CD14-positive monocyte (primary cell): ENCODE measurements at places on chromosomes 7 and 10. TPM values are rescaled to one million over a fixed set of nuclear protein-coding genes. Genes with fewer than 3 reads are reported as not detected.

- peak; percentile 14 for DNase-seq
- no peaks in the 10 kb centered on the region for H3K27me3 ChIP-seq
- H3K27ac ChIP-seq: no peak overlapping the region
- peak overlapping the region; percentile 66 for H3K4me3 ChIP-seq
These were observed 1.7 kb downstream of the CREB3L2 start for GRCh38 chr7:138000081-138000701.

OR2A1 gene
- not detected in 2 replicates for polyA plus RNA-seq

DNA sequence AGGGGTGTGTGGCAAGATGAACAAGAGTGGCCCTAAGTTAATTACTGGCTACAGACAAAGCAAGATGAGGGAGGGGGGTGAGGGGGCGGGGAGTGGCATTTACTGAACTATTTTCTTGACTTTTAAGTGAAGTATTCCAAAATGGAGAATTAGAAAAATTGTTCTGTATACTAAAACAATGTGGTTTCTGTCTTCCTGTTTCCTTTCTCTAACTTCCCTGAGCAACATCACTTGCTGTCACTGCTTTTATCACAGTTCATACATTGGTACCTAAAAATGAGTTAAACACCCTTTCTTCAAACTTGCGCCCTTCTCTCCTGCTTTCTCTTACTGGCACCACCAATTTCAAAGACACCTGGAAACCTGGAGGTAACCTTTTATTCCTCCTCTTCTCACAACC lies 21.6 kb downstream of the PDZD8 start:
- no peaks in the 10 kb centered on the region for H3K36me3 ChIP-seq
- no peak overlapping the region for H3K4me3 ChIP-seq
- peaks cover 66% of the 10 kb centered on the region for H3K4me1 ChIP-seq
- H3K27ac ChIP-seq: no peak overlapping the region
- DNase-seq: no peak

DNA sequence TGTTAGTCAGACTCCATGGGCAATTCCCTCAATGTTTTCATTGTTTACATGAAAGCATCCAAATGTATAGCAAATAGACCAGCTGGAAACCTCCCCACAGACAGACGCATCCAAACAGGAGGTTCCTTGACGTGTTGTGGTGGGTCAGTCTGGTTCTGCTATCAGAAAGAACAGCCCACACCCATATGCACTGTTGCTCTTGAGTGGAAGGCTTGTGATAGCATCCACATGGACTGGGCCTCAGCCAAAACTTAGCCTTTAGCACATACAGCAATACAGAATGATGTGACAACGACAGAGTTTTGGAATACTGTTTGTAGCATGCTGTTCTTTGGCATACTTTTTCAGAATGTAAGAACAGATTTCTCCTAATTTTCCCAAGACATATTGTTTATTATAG lies 299.2 kb upstream of the ETV1 start:
- H3K27me3 ChIP-seq: no peaks in the 10 kb centered on the region
- H3K4me1 ChIP-seq: no peaks in the 10 kb centered on the region
- no peak for DNase-seq
- H3K36me3 ChIP-seq: no peaks in the 10 kb centered on the region
- H3K4me3 ChIP-seq: no peak overlapping the region

- H3K27me3 ChIP-seq: no peaks in the 10 kb centered on the region
- H3K4me3 ChIP-seq: no peak overlapping the region
- no peak overlapping the region for H3K27ac ChIP-seq
- H3K36me3 ChIP-seq: no peaks in the 10 kb centered on the region
- peaks cover 24% of the 10 kb centered on the region for H3K4me1 ChIP-seq
These were observed 61.8 kb downstream of the OAT start for GRCh38 chr10:124356701-124357560.

DNA sequence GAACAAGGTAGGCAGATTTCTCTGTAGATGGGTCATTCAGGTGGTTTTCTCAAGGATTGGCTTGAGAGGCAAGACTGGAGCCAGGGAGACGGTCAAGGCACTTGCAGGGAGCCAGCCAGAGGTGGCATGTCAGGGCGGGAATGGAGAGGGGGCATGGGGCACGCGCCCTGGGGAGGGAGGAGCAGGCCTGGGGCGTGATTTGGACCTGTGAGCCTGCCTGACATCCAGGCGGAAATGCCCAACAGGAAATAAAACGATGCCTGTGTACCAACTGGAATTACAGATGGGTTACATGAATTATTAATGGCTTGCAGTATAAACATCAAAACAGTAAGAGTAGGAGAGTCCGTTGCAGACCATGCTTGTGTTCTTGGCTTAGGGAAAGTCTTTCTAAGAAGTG lies 8.6 kb upstream of the SUN1 start:
- H3K36me3 ChIP-seq: no peaks in the 10 kb centered on the region
- H3K27ac ChIP-seq: no peak overlapping the region
- H3K27me3 ChIP-seq: no peaks in the 10 kb centered on the region
- H3K4me1 ChIP-seq: no peaks in the 10 kb centered on the region
- no peak overlapping the region for H3K4me3 ChIP-seq

GRCh38 chr7:80218723-80219122 lies 84.1 kb downstream of the GNAI1 start:
- H3K27me3 ChIP-seq: no peaks in the 10 kb centered on the region
- no peaks in the 10 kb centered on the region for H3K4me1 ChIP-seq
- H3K27ac ChIP-seq: no peak overlapping the region

DNA sequence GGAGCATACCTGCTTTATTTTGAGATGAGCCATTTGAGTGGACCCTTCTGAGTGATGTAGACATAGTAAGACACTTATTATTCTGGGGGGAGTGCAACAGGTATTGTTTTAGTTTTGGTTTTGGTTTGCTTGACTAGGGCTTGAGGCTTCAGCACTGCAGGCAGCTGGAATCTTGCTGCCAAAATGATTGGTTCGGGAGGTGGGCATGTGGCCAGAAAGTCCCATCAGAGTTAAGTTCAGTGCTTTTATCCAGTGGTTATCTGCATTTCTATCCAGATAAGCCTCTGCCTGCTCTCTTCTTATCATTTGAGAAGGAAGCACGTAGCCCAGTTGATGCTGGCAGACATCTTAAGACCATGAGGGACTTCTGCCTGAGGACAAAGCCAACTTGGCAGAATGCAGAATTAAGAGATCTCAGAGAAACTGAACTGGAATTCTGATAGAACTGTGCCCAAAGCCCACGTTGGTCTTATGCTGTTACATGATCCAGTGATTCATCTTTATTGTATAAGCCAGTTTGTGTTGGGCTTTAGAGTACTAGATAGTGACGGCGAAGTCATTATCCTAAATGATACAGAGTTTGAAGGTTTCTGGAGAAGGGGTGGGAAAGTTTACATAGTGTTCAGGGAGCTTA lies 9.6 kb upstream of the JAZF1 start:
- no peak for DNase-seq
- H3K4me3 ChIP-seq: no peak overlapping the region
- H3K27me3 ChIP-seq: no peaks in the 10 kb centered on the region
- H3K4me1 ChIP-seq: peaks cover 33% of the 10 kb centered on the region

FKBP6 gene
- 0.13 and 0.17 TPM in 2 replicates for polyA plus RNA-seq

- H3K4me1 ChIP-seq: peaks cover 77% of the 10 kb centered on the region
- H3K27ac ChIP-seq: peak overlapping the region; percentile 99
- peak; percentile 52 for DNase-seq
- no peaks in the 10 kb centered on the region for H3K27me3 ChIP-seq
- peaks cover 36% of the 10 kb centered on the region for H3K36me3 ChIP-seq
- H3K4me3 ChIP-seq: no peak overlapping the region
These were observed 86.3 kb downstream of the RNF216 start for GRCh38 chr7:5694912-5695726.

- H3K36me3 ChIP-seq: no peaks in the 10 kb centered on the region
- DNase-seq: no peak
- H3K27me3 ChIP-seq: no peaks in the 10 kb centered on the region
- H3K4me3 ChIP-seq: no peak overlapping the region
- no peaks in the 10 kb centered on the region for H3K4me1 ChIP-seq
- no peak overlapping the region for H3K27ac ChIP-seq
These were observed 140.8 kb downstream of the DGKB start for GRCh38 chr7:14761510-14762296.

GRCh38 chr7:55156919-55157763 lies 138.3 kb downstream of the EGFR start:
- DNase-seq: no peak
- no peaks in the 10 kb centered on the region for H3K27me3 ChIP-seq
- no peaks in the 10 kb centered on the region for H3K36me3 ChIP-seq
- H3K4me3 ChIP-seq: no peak overlapping the region
- no peak overlapping the region for H3K27ac ChIP-seq
